T-helper 9 cell (primary cell): ENCODE measurements at places on chromosomes 11 and 22.

DNA sequence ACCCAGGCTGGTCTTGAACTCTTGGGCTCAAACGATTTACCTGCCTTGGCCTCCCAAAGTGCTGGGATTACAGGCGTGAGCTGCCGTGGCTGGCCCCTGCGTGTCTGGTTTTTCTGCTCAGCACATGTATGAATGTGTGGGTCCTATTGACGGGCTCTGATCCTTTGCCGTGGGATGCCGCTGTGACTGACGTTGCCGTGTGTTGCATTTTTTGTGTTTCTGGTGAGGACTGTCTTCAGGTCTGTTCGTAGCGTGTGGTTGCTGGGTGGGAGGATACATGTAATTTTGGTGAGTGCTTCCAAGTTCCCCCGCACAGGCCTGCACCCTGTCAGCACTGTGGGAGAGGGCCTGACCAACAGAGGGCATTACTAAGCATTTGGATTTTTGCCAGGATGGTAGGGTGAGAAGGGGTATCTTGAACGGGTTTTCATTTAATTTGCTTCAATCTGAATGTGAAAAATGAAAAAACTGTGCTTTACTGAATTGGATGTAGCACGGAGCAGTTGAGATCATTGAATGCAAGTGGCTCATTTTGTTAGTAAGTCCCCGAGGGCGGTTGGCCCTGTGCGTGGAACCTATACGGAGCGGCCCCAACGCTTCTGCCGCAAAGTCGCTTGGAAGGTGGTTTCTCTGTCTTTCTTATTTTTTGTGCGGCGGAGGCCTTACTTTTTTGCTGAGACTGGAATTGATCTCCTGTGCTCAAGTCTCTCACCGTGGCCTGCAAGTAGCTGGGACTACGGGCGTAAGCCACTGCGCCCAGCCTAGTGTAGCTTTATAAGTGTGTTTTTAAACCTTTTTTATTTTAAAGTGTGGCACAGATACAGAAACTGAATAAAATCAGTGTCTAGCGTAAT lies 8.2 kb downstream of the ZBED4 start:
- no peak for DNase-seq

GRCh38 chr11:60891103-60891741 lies 15.2 kb downstream of the PRPF19 start:
- DNase-seq = no peak

DNA sequence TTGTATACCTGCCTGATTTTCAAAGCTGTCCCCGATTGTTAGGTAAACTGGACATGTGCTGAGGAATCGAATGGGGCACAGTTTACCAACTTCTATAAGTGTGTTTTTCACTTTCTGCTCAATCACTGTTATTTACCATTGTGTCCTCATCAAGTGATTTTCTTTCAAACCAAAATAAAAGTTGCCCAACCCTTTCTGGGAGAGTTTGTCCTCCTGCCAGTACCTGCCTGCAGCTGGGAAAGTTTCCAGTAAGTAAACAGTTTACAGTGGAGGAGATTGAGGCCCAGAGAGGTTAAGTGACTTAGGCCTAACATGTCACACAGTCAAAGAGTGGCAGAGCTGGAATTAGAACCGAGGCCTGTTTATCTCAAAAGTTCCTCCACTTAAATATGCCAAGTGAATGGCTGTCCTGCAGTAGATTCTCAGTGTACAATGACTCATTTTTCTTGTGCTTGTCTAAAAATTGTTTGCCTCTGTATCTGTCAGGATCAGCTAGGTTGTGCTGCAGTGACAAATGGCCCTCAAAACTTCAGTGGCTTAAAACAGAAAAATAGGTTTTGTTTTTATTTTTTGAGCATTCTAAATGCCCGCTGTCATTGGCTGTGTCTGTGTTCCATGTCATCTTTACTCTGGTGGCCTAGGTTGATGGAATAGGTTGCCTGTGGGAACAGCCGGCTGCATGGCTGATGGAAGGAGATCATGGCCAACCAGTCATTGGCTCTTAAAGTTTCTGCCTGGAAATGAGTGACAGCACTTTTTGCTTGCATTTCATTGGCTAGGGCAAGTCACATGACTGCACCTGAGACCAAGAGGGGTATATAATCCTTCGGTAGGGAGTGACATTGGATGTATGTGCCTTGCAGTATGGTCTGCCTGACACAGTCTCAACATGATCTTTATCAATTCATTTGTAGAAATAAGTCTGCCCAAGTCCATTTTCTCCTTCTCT lies 61.8 kb upstream of the CRYBB3 start:
- no peak for DNase-seq

- no peak for DNase-seq
Observed at GRCh38 chr11:129283141-129283540, 91.0 kb upstream of the ARHGAP32 start.

DNA sequence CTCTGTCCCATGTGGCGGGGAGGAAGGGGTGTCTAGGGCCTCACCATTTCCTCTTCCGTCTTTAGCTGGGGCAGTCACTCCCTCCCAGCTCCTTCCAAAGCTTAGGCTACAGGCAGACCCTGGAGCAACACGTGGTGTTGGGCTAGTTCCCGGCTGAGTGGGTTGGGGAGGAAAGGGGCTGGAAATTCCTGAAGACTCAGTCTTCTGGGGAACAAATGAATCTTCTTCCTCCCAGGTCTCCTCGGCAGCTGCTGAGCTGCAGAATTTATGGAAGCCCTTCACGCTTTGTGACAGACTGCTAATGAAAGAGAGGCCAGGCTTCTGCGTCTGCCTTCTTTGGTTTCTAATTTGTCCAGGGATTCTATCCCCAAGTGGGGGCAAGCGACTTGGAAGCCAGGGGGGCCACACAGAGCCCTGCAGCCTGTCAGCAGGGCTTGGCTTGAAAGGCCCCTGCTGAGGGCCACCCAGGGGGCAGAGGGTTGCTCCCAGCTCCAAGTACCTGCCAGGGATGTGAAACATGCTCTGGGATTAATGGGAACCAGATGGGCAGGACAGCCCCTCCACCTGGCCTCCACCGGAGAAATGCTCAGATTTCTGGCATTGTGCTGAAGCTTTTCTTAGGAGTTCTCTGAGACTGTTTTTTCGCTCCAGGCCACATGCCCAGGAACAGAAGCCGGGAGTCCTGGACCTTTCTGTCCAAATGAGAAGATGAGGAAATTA lies 123.1 kb downstream of the PKNOX2 start:
- no peak for DNase-seq

DNA sequence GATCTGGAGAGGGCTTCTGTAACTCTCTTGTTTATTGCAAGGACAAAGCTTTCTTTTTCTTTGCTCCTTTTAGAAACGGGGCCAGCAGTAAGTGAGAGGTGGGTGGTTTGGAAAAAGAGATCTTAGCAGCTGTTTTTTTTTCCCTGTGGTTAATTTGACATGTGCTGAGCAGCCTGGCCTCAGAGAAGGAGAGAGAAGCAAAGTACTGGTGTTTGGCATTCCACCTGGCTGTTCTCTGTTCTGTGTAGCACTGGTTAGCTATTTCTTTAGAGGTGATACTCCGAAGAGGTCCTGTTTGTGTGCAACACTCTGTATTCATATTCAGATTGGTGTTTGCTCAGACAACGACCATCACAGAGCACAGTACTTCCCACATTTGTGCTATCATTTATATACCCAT lies 80.8 kb upstream of the SORL1-AS1 start:
- no peak for DNase-seq

GRCh38 chr22:34960005-34960404 lies 106.0 kb upstream of the ISX start:
- DNase-seq = no peak

DNA sequence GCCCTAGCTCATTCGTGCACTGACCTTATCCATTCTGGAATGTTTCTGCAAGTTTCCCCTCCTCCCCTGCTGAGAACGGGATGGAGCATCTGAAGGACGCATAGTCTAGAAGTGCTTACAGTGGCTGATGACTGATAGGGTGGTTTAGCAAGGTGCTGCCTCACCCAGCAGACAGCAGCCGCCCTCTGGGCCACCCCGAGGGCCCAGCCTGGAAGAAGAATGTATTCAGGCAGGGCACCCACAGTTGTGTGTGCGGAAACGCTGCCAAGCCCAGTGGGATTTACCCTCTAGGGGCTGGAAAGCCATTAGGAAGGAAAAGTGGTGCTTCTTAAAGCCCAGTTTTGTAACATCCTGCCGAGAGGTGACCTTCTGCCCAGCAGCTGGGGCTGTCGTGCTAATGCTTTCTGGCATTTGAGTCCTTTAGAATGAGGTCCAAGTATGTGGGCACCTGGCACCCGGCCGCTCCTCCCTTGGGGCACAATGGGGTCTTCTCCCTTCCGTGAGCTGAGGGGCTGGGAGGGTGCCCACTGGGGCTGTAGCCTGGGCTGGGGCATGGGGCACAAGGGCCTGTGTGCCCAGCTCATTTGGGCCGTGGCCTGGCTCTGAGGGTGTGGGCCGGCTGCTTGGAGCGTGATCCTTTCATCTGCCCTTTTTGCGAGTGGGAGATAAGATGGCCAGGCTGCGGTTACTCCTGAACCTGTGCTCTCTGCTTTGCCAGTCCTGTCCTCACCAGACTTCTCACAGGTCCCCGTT lies 14.4 kb downstream of the FBLN1 start:
- no peak for DNase-seq

DNA sequence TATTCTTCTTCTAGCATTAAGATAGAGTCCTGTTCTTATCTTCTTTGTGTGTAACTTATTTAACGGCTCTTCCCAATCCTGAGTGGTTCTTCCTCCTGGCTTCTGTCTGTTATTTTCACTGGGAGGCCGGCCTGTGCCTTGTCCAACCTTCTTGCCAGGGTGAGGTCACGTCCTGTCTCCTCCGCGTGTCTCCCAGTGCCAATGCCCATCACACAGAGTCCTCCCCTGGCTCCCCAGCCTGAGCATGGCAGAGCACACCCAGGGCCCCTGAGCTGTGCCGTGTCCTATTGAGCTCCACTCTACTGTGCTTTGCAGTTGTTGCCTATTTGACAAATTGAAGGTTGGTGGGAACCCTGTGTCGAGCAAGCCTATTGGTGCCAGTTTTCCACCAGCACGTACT lies 487.3 kb downstream of the BRD1 start:
- no peak for DNase-seq

GRCh38 chr11:30825723-30826122 lies 239.6 kb upstream of the MPPED2 start:
- no peak for DNase-seq

GRCh38 chr22:47307822-47308221 lies 545.4 kb downstream of the TBC1D22A start:
- DNase-seq = no peak

DNA sequence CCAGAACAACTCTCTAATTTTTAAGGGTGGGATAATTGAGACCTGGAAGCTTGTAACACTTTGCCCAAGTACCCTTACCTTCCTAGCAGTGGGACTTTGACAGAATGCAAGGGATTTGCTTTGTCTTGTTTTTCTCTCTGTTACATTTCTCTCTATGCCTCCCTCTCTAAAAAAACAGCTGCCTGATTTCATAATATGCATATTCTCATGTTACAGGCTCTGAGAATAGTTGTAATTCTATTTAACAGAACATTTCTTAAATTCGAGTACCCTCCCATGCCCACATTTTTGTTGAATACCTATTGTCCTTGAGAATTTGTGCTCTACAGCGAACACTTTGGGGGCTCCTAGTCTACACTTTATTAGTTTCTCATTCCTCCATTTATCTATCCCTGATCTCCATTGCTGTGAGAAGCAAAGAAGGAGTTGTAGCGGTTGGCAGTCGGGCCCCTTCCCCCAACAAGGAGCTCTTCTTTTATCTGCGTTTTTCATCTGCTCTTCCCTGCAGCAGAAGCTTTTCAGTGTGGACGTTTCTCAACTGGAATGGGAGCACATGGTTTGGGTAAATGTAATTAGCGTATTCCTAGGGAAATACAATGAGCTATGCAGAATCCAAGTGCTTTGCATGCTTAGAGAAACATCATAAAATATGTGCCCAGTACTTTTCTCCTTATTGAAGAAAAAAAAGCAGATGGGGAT lies 117.7 kb upstream of the CCDC90B start:
- no peak for DNase-seq

DNA sequence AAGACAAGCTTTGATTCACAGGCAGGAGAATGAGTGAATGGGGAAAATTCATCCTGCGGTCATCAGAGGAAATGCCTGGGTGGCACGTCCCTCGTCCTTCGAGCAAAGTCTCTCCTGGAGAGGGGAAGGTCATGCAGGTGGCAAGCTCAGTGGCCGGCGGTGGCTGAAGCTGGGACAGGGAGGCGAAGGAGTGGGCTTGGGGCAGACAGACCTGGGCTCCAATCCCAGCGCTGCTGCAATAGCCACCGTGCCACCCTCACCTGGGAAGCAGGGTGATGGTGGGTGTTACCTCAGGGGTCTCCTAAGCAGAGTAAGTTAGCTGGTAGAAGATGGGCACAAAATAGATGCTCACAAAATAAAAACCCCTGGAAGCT lies 22.4 kb upstream of the CACNG2 start:
- DNase-seq = no peak

- DNase-seq = no peak
Observed at GRCh38 chr22:43878079-43878795, 13.6 kb downstream of the PNPLA5 start.

GRCh38 chr11:34924714-34925113 lies 8.3 kb downstream of the PDHX start:
- DNase-seq = no peak

DNA sequence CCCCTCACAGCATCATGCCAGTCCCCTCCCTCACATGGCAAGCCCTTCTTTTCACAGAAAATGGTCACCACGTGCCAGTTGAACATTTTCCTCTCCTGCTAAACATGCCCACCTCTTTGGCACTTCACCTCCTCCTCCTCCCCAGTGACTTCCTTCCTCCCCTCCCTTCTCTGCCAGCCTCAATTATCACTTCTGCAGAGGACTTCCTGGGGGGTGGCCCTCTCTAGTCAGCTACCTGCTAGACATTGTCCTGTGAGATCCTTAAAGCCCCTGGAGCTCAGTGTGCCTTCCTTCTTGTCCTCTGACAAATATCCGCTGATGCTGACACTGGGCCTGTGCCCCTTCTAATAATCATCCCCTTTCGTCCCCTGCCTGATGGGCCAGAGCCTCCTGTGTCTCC lies 43.2 kb upstream of the E2F8 start:
- no peak for DNase-seq

GRCh38 chr11:24585192-24585591 lies 88.3 kb downstream of the LUZP2 start:
- no peak for DNase-seq

- DNase-seq = peak; percentile 57
Observed at GRCh38 chr11:94543695-94544645, at the start of gene FUT4. FUT4 (plus strand) TSS chr11:94543921; CDS start chr11:94544134, 213 bp downstream.

- DNase-seq = no peak
Observed at GRCh38 chr11:63710476-63711217, 29.3 kb downstream of the RTN3 start.

GRCh38 chr22:29037340-29037932 lies 24.2 kb downstream of the C22orf31 start:
- no peak for DNase-seq

GRCh38 chr11:26572770-26573402 lies 823 bp upstream of the MUC15 start:
- DNase-seq = no peak

DNA sequence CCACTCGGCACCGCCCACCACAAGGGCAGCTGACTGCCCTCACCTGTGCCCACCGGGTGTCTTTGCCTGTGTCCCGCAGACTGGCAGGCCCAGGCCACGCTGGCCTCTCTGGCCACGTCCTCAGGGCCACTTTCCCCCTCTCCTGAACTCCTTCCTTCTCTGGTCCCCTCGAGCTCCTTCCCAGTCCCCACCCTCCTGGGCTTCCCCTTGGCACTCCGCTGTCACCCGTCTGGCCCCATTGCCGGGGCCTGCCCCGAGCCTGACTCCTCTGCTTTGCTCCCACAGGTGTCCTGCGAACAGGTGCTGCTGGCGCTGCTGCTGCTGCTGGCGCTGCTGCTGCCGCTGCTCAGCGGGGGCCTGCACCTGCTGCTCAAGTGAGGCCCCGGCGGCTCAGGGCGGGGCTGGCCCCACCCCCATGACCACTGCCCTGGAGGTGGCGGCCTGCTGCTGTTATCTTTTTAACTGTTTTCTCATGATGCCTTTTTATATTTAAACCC lies 14.2 kb downstream of the MCAT start:
- DNase-seq = no peak
